ENCODE measurements at places on chromosomes 3 and 15.

DNA sequence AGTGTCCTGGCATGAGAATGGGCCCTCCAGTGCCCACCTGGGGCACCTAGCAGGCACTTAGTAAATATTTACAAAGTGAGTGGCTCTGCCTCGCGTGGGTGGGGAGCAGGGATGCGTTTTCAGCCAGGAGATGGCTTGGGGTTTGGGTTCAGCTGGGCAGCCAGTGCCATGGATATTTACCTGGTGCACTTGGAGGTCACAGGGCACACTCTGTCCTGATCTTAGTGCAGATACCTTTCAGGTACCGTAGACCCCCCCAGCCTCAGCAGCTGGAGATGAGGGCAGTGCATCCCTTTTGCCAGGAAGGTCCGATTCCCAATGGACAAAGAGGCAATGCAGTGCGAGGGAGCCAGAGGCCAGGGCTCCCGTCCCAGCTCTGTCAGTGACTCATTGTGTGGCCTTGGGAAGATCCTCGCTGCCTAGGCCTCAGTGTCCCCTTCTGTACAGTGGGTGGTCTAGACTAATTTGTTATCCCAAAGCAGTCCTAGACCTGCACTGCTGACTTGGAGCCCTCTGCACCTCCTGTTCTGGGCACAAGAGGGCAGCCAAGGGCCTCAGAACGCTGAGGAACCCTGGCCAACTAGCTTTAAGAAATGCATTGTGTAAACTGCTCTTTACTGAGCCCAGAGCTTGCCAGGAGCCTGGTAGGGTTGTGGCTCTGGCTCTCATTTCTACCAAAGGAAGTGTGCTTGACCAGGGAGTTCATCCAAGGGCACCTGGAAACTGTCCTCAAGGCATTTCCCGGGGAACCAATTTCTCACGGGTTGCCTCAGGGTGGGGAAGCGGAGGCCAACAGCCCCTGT is 16.0 kb downstream of the HDAC11 start:
- DNase-seq = peak; percentile 73

- no peak for DNase-seq
Measured at GRCh38 chr3:112048911-112049310, 14.4 kb downstream of the TMPRSS7 start.

- no peak for DNase-seq
Measured at GRCh38 chr3:187403768-187404288, 35.6 kb downstream of the RTP4 start.

DNA sequence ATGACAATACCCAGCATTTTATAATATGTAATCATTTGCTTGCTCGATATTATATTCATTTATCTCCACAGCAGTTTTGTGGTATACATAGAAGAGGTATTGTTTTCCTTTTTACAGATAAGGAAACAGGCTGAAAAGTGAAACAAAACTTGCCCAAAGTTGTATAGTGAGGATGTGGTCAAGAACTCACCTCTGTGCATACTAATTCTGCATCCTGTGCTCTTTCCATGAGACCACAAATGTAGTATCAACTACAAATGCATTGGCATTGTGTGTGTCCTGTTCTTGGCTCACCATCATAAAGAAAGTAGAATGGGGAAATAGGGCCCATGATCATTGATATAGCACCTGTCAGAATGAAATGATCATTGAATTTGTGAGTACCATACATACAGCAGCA is 167.3 kb downstream of the NECTIN3 start:
- DNase-seq = no peak

- DNase-seq = no peak
Measured at GRCh38 chr15:74203914-74204431, 1.4 kb upstream of the STRA6 start.

- DNase-seq = no peak
Measured at GRCh38 chr3:26245236-26245635, 377.3 kb upstream of the LRRC3B start.

DNA sequence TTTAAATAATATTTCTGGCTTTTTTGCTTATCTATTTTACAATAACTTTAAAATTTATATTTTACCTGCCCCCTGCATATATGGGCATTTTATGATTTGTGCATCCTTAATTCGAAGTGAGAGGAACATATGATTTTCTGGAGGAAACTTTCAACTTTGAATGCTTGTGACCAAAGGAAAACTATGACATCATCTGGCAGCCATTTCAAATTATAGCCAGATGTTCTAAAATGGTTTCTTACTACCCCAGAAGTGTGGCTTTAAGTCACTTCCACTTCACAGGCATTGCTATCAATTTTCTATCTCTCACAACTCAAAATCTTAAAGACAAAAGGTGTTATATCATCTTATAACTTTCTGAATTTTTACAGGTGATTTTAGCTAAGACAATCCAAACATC is 508.8 kb downstream of the RBMS3 start:
- DNase-seq = no peak

GRCh38 chr15:84715441-84716035 is 401 bp downstream of the SEC11A start:
- DNase-seq = no peak

DNA sequence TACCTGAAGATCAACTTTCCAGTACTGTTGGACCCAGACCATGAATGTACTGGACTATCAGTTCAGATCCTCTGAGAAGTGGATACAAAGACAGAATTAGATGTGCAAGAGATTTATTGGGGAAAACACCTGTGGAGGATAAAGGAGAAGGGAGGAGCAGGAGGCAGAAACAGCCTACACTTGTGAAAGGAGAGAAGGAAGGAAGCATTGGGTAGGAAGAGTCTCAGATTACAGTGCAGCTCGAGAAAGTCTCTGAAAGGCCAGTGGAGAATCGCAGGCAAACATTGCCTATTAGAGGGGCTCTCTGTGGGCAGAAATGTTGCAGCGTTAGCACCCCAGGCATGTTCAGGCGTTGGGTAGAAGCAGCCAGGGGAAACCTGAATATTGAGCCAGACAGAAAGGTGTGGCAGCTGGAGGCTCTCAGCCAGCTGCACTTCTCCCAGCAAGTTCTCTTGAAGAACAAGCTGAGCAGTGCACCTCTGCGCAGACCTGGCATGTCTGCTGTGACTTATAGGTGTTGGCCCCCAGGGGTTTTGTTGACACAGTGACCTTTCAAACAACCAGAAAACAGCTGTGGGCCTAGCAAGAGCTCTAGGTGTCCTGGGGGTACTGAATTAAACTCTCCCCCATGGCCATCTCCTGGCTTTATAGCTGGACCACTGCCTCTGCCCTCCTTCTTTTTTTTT is 7.0 kb downstream of the CHST14 start:
- DNase-seq = no peak

GRCh38 chr3:161215185-161215584 is 5.9 kb upstream of the NMD3 start:
- no peak for DNase-seq

DNA sequence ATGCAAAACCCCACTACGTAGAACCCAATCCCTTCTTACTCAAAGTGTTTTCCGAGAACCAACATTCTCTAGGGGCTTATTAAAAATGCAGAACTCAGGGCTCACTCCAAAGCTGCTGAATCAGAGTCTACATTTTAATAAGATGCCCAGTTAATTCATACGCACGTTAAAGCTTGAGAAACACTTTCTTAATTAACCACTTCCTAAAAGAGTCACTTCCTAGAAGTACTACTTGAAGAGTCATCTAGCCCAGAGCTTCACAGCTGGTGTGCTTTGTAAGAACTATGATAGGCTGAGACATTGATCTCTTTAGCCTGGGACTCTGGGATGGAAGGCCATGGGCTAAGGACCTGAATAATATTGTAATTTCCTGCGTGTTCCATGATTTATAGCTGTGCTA is 9.0 kb downstream of the COL6A5 start:
- no peak for DNase-seq

- DNase-seq = peak; percentile 48
Measured at GRCh38 chr3:30933478-30934207, 39.2 kb upstream of the GADL1 start.

DNA sequence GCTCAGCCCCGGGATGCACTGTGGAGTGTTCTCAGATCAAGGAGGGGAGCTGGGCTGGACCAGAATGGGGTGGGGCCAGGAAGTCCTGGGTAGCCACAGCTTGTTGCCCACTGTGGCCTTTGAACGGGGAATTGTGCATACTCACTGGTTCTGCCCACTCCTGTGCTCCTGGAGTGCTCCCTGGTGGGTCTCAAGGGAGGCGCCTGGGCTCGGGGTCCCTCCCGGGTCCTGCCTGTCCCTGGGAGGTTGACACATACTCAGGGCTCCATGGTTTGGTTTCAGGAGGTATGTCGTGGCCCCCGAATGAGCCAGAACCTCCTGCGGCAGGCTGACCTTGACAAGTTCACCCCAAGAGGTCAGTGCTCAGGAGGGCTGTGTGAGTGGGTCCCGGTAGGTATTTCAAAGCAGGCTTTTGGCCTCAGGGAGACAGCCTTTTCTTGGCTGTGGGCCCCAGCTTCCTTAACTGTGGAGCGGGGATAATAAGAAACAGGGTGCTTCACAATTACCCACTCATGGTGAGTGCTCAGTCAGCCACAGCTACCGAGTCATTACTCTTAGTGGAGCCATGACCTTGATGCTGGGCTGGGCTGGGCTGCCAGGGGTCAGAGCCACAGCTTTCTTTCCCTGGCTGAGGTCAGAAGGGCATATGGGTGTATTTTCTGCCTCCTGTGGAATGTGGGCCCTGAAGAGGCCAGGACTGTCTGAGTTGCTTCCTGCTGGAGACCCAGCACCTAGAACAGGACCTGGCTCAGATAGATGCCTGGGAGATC is 7.6 kb downstream of the DNAH1 start:
- no peak for DNase-seq

DNA sequence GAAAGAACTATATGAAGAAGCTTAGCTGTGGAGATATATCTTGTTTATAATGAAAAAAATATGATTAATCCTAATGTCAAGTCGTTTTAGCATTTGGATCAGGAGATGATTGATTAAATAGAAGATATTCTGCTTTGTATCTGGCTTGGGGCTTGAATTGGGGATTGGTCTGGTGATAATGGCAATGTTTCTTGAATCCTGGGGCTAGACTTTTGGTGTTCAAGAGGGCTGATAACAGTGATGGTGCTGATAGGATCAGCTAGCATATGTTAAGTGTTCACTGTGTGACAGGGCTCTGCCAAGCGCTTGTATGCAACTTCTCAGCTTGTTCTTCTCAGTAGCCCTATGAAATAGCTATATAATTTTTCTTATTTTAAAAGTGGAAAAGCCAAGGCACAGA is 20.2 kb downstream of the CNOT10 start:
- DNase-seq = no peak

- peak; percentile 30 for DNase-seq
Measured at GRCh38 chr3:31903686-31904431, 77.2 kb downstream of the OSBPL10 start.

DNA sequence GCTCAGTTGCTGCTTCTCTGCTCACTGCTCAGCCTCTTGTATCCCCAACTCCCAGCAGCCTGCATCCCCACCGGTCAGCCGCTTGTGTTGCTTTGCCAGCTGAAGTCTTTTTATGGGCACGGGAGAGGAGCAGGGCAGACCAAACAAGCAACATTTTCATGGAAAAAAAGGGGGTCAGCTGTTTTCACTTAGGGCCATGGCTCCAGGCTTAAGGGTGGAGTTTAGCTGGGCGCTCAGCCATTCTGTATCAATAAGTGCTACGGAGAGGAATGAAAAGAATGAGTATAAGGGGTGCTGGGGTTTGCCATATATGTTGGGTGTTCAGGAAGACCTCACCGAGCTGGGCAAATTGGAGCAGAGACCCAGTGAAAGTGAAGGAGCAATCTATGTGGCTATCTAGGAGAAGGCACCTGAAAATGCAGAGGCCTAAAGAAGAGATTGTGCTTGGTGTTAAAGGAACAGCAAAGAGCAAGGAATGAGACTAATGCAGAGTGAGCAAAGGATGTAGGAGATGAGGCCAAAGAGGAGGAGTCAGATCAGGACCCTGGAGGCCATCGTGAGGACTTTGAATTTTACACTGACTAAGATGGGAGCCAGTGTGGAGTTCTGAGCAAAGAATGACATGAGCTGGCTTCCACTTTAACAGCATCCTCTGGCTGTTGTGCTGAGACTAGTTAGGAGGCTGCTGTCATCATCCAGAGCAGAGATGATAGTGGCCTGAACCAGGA is 16.6 kb upstream of the IREB2 start:
- no peak for DNase-seq

GRCh38 chr15:79629687-79630086 is 197.6 kb downstream of the MINAR1 start:
- DNase-seq = no peak

GRCh38 chr15:89088605-89089315 is 504 bp downstream of the ABHD2 start:
- DNase-seq = no peak

- DNase-seq = no peak
Measured at GRCh38 chr3:26449996-26450395, 172.6 kb upstream of the LRRC3B start.

All from NCI-H2029 (cell line).